Endothelial cell of umbilical vein (primary cell): ENCODE measurements at places on chromosomes 2 and 18. TPM values are rescaled to one million over a fixed set of nuclear protein-coding genes. Genes with fewer than 3 reads are reported as not detected.

DNA sequence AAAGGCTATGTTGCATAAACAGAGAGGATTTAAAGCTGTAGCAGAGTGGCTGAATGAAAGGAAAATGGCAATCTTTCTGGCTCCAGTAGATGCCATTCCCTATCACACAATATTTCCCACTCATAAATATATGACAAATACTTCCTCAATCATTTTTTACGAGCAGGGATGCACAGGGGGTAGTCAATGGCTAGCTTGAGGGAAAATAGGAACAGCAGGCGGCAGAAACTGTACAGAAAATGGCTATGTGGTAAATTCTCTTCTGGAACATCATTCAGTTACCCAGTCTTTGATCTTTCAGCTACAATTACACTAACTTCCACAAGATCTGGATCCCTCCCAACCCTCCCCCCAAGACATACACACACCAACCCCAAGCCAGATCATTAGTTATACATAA is 127.2 kb downstream of the OLA1 start:
- peak; percentile 42 for DNase-seq

- no peak for DNase-seq
Measured at GRCh38 chr18:12076424-12077140, 17.1 kb upstream of the ANKRD62 start.

DNA sequence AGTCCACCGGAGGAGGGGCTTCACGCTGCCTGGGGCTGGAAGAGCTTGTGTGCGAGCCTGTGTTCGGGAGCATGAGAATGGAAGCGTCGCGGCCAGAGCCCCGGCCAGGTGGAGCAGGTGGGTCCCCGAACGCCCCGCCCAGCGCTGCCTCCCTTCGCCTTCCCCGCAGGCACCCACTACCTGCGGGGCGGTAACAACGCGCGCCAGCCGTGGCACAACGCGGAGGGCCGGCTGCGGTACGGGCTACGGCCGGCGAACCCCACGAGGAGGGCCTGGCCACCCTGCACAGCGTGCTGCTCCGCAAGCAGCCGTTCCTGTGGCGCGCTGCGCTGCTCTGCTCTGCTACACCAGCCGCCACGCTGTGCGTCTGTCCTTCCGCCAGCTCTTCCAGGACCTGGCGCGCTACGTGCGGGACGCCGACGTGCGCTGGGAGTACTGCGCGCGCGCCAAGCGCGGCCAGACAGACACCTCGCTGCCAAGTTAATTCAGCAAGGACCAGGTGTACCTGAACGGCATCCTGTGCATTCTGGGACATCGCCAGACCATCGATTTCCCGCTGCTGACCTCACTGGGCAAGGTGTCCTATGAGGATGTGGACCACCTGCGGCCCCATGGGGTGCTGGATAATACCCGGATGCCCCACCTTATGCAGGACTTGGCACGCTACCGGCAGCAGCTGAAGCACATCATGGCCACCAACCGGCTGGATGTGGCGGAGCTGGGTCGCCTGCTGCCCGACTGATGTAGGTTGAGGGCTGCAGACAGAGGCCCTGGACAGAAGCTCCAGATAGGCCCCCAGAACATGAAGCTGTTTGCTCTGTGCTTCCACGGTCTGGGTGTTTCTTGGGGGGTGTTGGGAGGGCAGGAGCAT is 200.6 kb downstream of the NAPG start:
- DNase-seq = no peak

GRCh38 chr2:136129601-136130000 is 11.7 kb upstream of the CXCR4 start:
- DNase-seq = no peak

GRCh38 chr2:119753930-119754321 is 5.8 kb upstream of the PTPN4 start:
- DNase-seq = no peak

- DNase-seq = no peak
Measured at GRCh38 chr2:74009577-74009976, 24.9 kb downstream of the TET3 start.

The C2orf80 gene
- not detected in 2 replicates for polyA plus RNA-seq

DNA sequence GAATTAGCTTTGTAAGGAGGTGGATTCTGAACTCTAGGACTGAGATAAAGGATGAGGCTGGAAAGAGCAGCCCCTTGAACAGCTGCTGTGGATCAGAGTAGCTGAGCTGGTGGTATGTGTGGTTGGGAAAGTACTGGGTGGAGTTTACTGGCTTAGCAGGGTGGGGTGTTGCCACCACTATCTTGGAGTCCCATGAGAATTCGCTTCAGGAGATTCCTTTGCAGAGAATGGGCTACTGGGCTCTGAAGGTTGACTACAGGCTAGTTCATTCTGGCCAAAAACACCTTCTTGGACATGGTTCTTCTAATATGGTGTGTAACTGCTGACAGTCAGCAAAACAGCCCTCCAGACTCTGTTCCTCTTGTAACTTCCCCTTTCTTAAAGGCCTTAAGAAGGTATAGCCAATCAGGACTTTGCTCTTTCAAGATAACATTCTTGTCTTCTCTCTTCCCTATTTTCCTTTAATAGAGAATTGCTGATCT is 52.7 kb downstream of the TET3 start:
- no peak for DNase-seq

The TRPM8 gene
- not detected in 2 replicates for polyA plus RNA-seq

- peak; percentile 85 for DNase-seq
Measured at GRCh38 chr2:112674229-112674628, 28.5 kb downstream of the SLC20A1 start.

DNA sequence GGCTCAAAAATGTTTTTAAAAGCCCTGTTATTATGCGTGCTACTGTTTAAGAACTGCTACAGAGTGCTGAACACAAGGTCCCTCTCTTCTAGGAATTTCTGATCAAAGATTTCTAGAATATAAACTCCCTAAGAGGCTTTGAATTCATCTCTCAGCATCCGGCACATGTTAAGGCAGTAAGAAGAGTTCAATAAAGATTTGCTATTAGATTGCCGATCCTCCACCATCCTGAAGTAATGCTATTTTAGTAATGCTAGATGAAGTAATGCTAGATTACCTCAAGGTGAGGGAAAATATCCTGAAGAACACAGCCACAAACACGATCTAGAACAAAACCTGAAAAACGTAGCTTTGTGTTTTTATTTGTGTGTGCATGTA is 949 bp upstream of the MYL12B start:
- DNase-seq = no peak

The GCKR gene
- polyA plus RNA-seq = 0.33 and 0.52 TPM in 2 replicates

DNA sequence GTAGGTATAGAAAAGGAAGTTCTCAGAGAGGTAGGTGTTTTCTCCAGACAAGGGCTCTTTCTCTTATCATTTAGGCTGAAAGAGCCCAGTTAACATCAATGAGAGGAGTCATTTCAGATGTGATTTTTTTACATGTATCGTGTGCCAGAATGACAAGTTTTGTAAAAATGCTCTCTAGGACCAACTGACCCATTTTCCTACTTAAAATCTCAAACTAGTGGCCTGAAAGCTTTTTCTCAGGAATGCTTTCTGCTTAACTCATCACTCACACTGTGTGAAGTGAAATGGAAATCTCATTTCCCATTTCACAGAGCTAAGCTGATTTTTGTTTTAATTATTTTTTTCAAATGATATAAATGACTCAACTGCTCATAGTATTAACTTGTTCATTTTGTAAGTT is 128.7 kb upstream of the CYP26B1 start:
- no peak for DNase-seq

DNA sequence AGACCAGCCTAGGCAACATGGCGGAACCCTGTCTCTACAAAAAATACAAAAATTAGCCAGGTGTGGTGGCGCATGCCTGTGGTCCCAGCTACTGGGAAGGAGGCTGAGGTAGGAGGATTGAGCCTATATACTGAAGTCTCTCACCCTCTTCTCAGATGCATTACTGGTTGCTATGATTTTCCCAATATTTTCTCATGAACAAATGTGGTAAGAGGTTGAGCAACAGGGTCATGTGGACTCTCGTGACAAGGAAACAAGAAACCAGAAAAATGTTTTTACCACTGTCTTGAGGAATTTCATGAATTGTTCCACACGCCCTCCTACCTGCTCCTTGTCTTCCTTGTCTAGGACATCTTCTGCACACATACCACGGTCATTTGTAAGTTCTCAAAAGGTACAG is 12.4 kb downstream of the LMAN2L start:
- no peak for DNase-seq

DNA sequence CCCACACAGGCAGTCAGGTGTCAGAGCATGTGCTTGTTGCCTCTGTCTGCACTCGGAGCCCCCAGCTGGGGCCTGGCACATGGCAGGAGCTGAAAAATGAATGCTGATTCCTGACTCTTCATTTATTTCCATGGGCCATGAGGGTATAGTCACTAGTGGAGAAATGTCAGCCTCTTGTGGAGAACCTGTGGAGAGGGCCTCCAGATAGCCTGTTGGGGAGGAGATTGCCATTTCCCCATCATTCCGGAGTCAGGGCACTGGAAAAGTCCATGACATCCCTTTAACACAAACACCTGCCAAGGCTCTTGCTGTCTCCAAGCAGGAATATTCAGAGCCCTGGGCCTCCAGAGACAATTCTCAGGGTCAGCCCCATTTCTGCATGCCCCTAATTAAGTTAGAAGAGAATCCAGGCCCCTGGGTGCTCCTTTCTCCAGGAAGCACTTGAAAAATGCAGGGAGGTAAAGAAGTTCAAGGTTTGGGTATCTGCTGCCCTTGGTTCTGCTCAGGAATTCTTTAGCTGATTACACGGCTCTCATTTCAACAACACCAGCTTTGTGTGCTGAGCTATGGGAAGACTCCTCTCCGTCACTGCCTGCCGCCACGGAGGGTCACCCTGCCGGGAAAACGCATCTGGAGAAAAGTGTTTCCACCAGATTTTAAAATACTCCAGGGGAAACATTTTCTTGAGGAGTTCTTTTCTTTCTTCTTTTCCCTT is 311.3 kb downstream of the MYCN start:
- DNase-seq = no peak

GRCh38 chr2:121235542-121235941 is 49.5 kb downstream of the TFCP2L1 start:
- DNase-seq = no peak

The COL5A2 gene
- 40.6 and 47.4 TPM in 2 replicates for polyA plus RNA-seq

The COLEC11 gene
- 0.15 and 0.19 TPM in 2 replicates for polyA plus RNA-seq

DNA sequence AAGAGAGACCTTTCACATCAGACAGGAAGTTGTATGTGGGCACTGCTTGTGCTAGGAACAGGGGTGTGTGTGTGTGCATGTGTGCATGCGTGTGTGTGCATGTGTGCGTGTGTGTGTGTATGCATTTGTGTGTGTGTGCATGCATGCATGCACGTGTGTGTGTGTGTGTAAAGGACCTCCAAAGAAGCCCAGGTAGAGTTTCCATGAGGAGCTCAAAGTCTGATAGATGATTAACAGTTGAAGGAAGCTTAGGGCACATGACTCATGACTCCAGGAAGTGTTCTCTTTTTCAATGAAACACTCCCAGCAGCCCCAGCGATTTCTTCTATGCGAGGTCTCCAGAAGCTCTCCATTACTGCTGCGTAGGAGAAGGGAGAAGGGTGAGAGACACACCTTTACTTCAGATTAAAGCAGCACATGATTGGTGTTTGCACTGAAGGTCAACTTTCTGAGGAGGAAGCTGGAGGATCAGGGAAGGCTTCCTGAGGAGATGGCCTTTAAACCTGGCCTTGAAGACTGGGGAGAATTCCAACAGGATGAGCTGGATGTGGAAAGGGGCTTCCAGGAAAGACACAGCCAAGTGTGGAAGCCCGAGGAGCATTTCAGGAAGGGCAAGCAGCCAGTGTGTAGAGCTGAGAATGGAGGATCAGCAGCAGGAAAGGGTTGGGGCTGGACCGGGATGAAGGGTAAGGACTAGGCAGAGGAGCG is 77.7 kb downstream of the SMAD4 start:
- peak; percentile 21 for DNase-seq

The USP40 gene
- polyA plus RNA-seq = 32.2 and 36.1 TPM in 2 replicates

DNA sequence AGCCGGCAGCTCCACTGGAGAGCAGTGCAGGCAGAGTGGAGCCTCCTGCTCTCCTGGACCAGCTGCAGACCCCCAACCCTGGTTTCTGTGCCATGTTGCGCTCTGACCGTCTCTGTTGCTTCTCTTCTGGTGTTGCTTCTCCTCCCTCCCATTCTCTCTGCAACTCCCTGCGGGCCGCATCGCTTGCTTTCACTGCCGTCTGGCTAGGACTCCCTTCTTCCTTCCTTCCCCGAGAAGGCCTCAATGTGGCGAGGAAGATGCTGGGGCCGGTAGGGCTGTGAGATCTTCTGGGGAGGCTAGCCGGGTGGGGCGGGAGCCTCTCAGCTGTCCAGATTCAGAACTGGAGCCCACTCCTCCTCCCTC is 6.2 kb downstream of the DNAJB2 start:
- DNase-seq = no peak

GRCh38 chr2:121350890-121351289 is 65.9 kb upstream of the TFCP2L1 start:
- no peak for DNase-seq

DNA sequence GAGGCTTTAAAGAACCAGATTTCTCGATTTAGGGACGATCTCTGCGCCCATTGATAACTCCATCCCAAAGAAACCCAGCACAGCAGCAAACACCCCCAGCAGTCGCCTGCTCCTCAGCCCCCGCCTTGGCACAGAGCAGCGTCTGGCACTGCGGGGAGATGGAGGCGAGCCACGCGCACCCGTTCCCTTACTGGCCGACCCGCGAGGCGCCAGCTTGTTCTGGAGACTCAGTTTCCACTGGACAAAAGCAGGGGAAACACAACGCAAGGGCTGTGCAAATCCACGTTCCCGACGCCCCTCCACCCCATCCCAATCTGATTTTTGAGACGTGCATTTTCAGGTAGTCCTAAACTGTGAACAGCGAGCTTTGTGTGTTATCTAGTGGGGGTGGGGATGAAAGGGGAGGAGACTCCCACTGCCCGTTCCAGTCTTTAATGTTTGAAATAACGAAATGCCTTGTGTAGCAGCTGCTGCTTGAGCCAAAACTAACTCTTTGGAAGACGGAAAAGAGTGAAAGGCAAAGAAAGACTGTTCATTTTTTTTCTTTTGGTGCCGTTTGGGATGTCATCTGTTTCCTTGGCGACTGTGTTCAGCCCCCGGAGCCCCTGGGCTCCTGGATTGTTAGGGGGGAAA is 143.2 kb downstream of the MEIS1 start:
- DNase-seq = no peak

- DNase-seq = no peak
Measured at GRCh38 chr18:69397096-69397495, 3.6 kb upstream of the DOK6 start.

- DNase-seq = no peak
Measured at GRCh38 chr2:119734047-119734446, 25.7 kb upstream of the PTPN4 start.

GRCh38 chr2:223121283-223121682 is 69.3 kb downstream of the KCNE4 start:
- DNase-seq = peak; percentile 73

The NCKAP5 gene
- polyA plus RNA-seq = 0.46 and 0.47 TPM in 2 replicates

DNA sequence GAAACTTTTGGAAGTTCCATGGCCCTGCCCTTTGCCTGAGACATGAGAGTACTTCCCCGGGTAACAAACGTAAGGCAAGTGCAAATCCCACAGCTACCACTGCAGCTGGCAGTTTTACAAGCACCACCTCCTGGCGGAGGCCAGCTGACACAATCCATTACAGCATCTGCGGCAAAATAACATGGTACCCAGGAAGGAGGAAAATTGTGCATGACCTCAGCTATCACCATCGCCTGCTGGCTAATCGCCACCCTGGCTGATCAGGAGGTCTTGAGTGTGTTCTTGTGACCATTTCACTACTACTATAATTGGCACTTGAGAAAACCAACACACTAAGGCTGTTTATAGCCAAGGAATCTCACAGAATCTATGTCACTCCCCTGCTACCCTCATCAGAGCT is 71.7 kb upstream of the SERPINE2 start:
- DNase-seq = no peak

- no peak for DNase-seq
Measured at GRCh38 chr2:12448846-12449505, 267.8 kb upstream of the TRIB2 start.
